ENCODE measurements at places on chromosomes 1 and 21.

DNA sequence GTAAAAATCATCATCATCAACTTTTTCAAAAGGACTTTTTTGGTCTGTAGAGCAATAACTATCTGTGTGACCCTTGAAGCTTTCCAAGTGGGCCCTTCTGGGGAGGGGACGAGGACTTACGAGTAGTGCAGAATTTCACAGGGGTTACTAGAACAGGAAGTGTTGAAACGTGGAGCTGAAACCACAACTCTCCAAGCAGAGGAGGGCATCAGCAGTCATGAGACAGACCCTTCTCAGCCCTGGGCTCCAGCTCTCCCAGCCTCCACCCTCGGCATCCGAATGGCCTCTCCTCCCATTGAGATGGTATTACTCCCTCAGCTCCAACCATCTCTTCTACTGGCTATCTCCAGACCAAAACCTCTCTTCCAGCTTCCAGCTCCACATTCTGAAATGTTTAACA lies 3.6 kb downstream of the FAM89A start:
- no peak for DNase-seq

GRCh38 chr1:148363439-148363810 lies 119.7 kb downstream of the PPIAL4G start:
- no peak for DNase-seq

- DNase-seq = no peak
These were observed 28.3 kb upstream of the RAB3GAP2 start for GRCh38 chr1:220300442-220301121.

GRCh38 chr1:181990728-181991127 lies 70.8 kb downstream of the ZNF648 start:
- DNase-seq = no peak

- DNase-seq = no peak
These were observed 62.6 kb upstream of the SPAG17 start for GRCh38 chr1:118247593-118247992.

DNA sequence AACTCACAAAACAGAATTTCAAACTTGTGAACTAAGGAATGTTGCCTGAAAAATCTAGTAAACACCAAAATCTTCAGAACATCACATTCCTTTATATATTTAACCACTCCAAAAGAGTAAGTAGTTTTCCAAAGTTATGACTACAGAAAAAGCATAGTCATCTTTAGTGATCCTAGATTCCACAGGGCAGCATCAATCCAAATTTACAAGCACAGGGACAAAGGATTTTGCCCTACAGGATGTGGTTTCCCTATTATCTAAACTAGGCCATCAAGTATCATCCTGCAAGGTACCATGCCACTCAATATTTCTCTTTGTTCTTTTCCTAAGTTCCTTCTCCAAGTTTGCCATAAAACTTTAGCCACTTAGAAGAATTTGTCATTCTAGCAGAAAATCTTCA lies 33.0 kb downstream of the COP1 start:
- DNase-seq = no peak

DNA sequence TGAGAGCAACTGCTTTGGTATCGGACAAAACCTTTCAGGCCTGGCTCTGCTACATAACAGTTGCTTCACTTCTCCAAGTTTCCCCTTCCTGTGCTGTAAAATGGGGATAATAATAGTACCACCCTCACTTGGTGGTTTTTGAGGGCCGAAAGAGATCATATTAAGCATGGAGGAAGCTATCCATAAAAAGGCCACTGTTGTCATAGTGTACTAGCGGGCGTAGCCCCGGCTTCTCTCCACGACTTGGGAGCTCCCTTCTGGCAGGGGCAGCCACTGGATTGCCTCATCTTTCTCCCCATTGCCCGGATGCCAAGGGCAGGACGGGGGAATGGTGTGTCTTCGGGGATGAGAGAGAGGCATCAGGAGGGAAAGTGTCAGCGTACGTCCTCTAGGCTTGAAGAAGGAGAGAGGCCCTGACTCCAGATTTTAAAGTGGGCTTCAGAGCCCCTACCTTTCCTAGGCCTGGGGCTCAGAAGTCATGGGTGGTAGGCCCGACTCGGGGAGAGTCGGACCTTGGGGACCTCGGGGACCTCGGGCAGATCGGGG lies 548 bp upstream of the MFSD2A start:
- DNase-seq = no peak

GRCh38 chr1:17575797-17576518 lies 36.5 kb downstream of the ARHGEF10L start:
- no peak for DNase-seq

DNA sequence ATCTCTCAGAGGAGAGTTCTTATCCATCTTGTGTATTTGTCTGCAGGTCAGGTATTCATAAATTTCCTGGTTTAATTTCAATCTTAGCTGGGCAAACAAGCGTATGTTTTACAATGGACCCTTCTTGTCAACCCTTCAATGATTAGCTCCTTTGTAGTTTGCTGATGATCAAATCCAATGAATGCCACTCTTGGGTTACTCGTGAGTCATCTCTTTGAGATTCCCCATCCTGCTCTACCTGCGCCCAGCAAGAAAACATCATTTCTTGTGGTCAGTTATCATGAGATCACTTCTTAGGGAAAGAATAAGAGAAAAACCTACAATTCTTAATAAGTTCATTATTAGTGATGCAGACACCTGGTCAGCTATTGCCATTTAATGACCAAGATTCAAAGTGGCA lies 572.3 kb upstream of the PKN2 start:
- no peak for DNase-seq

DNA sequence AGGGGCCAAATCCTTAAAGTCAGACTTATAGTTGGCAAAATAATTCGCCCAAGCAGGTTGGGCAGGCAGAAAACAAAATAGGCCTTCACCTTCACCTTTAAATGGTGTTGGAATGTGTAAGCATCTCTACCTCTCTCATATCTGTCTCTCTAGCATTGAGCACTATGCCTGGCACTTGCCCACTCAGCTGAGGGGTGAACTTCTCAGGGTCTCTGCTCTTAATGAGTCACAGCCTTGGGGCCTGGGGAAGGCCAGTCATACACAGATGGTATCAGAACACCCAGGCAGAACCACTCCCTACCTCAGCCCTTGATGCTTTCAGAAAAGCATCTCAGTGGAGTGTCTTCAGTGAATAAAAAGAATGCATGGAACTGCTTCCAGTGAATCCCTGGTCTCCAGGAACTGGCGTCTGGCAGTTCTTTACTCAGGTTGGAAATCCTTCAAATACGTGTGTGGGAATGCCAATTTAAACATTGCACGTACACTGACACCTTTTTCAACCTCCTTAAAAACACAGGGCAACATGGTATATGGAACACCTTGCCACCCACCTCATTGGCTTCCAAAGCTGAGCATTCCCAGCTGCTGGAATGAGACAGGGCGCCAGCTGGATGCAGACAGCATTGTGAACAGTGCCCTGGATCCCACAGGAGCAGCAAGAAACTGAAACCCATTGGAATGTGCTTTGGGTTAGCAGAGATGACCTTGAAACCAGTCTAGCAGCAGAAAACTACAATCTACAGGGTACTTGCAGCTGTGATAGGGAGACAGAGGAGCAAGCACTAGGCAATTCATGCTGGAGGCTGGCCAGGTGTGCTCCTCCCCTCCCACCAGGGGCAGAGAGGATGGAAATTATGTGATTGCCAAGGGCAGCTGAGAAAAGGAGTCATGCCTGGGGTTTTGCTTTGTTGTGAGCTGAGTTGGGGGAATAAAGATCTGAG lies 30.0 kb downstream of the ZNF697 start:
- DNase-seq = no peak

DNA sequence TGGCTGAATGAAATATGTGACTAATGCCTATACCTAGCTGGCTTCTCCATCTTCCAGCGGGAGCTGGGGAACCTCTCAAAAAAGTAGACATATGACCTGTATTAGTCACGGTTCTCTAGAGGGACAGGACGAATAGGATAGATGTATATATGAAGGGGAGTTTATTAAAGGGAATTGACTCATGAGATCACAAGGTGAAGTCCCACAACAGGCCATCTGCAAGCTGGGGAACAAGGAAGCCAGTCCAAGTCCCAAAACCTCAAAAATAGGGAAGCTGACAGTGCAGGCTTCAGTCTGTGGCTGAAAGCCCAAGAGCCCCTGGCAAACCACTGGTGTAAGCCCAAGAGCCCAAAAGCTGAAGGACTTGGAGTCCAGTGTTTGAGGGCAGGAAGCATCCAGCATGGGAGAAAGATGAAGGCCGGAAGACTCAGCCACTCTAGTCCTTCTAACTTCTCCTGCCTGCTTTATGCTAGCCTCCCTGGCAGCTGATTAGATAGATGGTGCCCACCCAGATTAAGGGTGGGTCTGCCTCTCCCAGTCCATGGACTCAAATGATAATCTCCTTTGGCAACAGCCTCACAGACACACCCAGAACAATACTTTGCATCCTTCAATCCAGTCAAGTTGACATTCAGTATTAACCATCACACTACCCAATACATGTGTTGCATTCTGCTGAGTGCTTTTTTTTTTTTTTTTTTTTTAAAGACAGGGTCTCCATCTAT lies 19.6 kb downstream of the OLIG1 start:
- DNase-seq = no peak

DNA sequence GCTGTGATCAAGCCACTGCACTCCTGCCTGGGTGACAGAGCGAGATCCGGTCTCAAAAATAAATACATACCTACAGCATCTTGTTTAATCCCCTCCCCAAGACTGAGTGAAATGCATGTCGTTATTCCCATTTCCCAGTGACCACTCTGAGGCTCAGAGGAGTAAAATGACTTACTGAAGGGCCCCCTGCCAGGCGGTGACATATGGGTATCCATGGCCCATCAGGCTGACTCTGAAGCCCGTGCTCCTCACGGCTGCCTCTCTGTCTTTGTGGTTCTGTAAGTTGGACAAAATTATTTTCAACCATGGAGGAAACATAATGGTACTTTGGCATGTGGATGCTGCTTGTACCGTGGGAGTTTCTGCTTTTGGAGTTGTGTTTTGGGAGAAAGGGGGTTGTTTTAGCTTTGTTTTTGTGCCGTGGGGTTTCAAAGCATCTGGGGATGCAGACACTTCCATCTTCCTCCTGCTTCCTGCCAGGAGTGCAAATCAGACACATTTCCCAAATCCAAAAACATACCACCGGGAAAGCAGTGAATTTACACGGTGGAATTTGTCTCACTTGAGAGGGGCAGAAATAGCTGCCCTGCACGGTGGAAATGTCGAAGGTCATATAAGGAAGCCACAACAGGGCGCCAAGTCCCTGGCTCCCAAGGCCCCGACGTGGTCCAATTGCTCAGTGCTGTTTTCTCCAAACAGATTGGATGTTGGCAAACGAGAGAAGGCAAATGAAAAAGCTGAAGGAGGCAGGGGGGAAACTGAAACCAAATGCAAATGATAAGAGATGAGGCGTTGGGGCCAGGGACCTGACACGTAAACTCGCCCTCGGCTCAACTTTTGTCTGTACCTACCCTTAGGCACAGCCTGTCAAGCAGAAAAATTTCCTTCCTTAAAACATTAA lies 17.1 kb upstream of the PINK1 start:
- no peak for DNase-seq

DNA sequence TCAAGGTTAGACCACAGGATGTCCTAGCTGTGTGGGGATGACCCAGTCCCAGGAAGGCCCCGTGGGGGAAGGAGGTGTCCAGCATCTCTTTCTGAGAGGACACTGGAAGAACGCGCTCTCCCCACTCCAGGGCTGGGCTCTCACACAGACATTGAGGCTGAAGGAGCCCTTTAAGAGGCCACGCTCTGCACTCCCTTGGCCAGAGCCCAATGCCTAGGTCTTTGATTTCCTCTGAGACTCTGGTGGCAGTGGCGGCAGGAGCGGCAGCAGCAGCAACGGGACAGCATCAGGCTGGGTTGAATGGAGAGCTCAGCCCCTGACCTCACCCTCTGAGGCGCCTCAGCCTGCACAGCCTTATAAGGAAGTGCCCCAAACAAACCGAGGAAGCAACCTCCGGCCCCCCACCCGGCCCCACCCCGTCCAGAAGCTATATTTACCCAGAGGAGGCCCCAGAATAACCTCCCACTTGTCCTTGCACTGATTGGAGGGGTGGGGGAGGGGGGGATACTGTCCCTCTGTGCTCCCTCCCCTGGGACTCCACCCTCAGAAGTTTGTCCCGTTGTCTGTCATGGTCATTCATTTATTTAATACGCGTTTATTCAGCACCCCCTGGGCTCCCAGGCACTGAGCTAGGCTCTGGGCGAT lies 12.3 kb downstream of the NES start:
- DNase-seq = no peak

DNA sequence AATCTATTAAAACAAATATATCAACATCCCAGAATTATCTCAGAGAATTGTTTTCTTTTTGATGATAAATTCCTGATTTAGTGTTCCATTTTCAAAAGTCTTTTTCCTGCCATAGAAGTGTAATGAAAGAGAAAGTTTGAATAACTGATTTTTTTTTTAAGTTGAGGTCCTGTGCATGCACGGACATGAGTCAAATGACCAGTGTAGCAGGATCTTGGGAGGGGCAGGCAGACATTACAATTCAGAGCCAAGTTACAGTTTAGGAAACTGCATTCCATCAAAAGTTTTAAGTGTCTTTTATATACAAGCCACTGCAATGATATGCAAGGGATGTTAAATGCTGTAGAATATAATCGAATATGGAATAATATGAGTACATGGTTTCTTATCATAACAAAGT lies 227.5 kb downstream of the HMCN1 start:
- no peak for DNase-seq

DNA sequence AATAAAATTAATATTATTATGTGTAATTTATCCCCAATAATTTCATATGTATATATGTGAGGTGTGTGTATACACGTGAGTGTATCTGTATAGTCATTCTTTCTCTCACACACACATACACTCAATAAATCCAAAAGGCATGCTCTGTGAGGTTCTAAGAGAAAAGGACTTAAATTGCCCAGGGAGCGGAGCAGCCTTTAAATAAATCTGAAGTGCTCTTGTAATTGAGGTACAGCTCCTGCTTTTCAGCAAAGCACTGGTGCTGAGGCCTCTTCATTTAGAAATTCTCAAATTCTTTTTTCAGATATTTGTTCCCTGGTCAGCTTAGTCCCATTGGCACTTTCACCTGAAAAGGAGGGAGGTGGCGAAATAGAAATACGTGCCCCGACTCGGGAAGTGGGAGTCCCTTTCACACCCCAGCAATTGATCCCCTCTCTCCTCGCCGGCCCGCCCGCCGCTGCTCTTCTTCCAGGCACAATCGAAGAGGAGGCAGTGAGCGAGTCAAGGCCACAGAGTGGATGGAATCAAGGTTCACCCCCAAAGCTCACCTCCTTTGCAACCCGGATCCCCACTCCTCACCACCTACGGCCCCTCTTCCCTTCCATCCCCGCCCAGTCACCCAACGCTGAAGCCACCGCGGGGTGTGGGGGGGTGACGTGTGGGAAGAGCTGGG lies 944 bp downstream of the PLPPR5 start:
- DNase-seq = no peak

DNA sequence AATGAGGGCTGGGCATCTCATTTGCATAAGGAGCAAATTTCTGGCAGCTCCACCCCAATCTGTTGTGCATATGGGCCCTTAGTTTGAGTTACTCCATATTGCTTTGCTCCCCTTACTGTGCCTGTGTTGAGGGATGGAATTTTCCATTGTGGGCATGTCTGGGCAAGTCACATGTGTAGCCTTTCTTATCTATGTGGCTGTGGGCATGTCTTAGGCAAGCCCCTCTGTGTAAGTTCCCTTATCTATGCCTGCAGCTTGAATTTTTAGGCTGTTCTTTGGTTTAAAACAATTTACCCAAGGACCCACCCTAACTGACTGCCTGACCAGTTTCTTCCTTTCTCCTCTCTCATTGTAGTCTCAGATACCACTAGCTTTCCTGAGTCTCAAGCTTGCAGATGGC lies 405.7 kb upstream of the NCAM2 start:
- DNase-seq = no peak

GRCh38 chr21:40517646-40518045 lies 329.3 kb downstream of the DSCAM start:
- DNase-seq = no peak
